ENCODE measurements at places on chromosomes 1 and 21. TPM values are rescaled to one million over a fixed set of nuclear protein-coding genes. Genes with fewer than 3 reads are reported as not detected.
A peak's percentile ranks its signal among the peaks of the same experiment; 100 is the strongest.

The DYNLT4 gene
- not detected for total RNA-seq

The MSH4 gene
- total RNA-seq, result 0.12 TPM

The DCST1 gene
- total RNA-seq, result not detected

The RPL11 gene
- 391 TPM for total RNA-seq

The ANXA9 gene
- total RNA-seq, result 7.7 TPM

The SPRR5 gene
- total RNA-seq, result not detected

The LAMC2 gene
- total RNA-seq, result 2.6 TPM

The AMY1B gene
- total RNA-seq, result not detected

The SMPDL3B gene
- 0.78 TPM for total RNA-seq

GRCh38 chr21:29384683-29385359, 86.1 kb downstream of the BACH1 start:
- no peaks in the 10 kb centered on the region for H3K36me3 ChIP-seq
- no peak overlapping the region for H3K4me3 ChIP-seq
- DNase-seq, result no peak
- no peak overlapping the region for H3K27ac ChIP-seq
- no peaks in the 10 kb centered on the region for H3K4me1 ChIP-seq

DNA sequence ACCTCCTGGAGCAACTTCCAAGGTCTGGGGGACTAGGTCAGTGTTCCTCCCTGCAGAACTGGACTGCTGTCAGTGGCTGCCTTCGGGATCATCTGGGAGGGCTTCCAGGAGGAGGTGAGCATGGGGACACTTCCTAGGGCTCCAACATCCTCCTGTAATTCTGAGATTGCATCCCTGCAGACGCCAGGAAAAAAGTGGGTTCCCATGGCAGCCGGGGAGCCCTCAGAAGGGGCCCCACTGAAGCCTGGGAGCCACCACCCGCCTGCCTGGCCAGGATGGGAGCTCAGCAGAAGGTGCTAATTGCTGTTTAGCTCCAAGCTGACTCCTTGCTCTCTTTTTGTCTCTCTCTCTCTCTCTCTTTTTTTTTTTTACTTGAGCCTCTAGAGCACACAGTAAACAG, 16.1 kb upstream of the ARF1 start:
- H3K27ac ChIP-seq, result no peak overlapping the region
- no peaks in the 10 kb centered on the region for H3K4me1 ChIP-seq
- H3K36me3 ChIP-seq, result no peaks in the 10 kb centered on the region
- no peak overlapping the region for H3K4me3 ChIP-seq

DNA sequence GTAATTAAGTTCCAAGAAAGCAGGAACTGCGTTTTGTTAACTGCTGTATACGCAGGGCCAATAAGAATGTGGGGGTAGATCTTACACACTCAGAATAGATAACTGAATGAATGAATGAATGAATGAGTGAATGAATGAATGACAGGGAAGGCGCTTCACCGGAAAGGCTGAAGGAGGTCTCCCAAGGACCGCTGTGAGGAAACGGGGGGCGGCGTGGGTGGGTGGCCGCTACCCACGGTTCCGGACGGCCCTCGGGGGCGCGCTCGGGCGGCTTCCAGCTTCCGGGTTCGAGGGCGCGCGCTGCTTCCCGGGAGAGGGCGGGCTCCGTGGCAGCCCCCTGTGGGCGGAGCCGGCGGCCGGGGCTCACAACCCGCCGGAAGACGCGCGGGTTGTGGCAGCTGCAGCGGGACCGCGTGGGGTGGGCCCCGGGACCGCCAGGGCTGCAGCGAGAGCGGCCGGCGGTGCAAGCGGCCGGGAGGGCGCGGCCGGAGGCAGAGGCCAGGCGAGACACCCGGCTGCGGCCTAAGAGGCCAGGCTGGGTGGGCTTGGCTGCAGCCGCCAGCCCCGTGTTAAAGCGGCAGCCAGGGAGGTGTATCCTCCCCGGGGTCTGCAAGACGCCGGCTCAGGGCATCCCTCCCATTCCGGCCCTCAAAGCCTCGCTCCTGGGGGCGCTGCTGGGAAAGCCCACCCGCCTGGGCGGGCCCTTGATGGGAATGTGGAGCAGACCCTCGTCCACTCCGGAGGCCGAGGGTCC, at the start of gene ZFP69:
TSS of gene ZFP69 (plus strand) at position 367 of the 754 bp plus-strand sequence. CDS start 2,072 bp downstream, outside the sequence.
- peak; percentile 62 for DNase-seq
- H3K4me3 ChIP-seq, result peak within 1 kb of the TSS; percentile 67
- H3K27me3 ChIP-seq, result no peaks in the 10 kb centered on the region
- no peaks in the 10 kb centered on the region for H3K4me1 ChIP-seq
- H3K27ac ChIP-seq, result peak within 1 kb of the TSS; percentile 28

DNA sequence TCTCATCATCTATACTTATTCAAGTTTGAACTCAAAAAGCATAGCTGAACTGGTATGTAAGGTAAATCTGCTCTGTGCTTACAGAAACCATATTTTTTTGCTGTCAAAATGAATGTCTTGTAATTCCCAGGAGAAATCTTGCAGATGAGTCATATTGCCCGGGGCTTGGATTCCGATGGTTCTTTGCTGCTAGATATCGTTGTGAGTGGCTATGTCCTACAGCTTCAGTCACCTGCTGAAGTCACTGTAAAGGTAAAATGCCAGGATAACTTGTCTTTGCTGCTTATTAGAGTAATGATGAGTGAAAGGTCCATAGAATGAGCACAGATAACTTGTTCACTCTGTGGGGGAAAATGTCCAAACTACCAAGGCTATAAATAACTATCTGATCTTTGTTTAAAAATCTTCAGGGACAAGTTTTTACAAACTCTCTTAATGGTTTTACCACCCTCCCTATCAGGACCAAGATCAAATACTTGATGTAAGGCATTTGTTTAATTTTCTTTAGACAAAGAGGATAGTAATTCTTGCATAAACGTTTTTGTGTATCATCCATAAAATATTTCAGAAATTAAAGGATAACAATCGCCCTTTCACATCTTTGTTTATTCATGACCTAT, 222.3 kb downstream of the TPR start:
- no peaks in the 10 kb centered on the region for H3K27me3 ChIP-seq
- H3K27ac ChIP-seq, result no peak overlapping the region
- peaks cover 4% of the 10 kb centered on the region for H3K36me3 ChIP-seq
- H3K4me3 ChIP-seq, result no peak overlapping the region
- DNase-seq, result no peak

DNA sequence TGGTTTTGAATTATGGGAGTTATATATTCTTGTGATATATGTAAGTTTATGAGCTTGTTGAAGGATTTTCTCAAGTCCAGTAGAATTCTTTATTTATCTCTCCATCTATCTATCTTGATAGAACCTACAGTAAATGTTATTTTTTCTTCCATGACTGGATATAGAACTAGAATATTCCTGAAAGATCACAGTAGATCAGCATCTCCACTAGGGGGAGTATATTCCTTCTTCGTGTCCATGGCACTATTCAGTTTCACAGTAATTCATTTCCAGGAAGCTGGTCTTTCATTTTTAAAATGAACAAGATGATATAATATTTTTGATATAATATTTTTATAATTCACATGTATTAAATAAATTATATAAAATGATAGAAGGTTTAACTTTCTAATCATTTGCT, 18.8 kb downstream of the TMPRSS15 start:
- no peak for DNase-seq
- H3K4me3 ChIP-seq, result no peak overlapping the region
- H3K27me3 ChIP-seq, result no peaks in the 10 kb centered on the region
- H3K27ac ChIP-seq, result no peak overlapping the region
- no peaks in the 10 kb centered on the region for H3K36me3 ChIP-seq
- H3K4me1 ChIP-seq, result no peaks in the 10 kb centered on the region

GRCh38 chr1:185825556-185825955, 91.4 kb downstream of the HMCN1 start:
- H3K27me3 ChIP-seq, result no peaks in the 10 kb centered on the region
- no peak for DNase-seq
- no peaks in the 10 kb centered on the region for H3K36me3 ChIP-seq
- H3K27ac ChIP-seq, result no peak overlapping the region
- no peak overlapping the region for H3K4me3 ChIP-seq
- H3K4me1 ChIP-seq, result no peaks in the 10 kb centered on the region

- no peak for DNase-seq
- no peak overlapping the region for H3K4me3 ChIP-seq
- H3K27ac ChIP-seq, result no peak overlapping the region
- no peaks in the 10 kb centered on the region for H3K27me3 ChIP-seq
- no peaks in the 10 kb centered on the region for H3K36me3 ChIP-seq
Observed at GRCh38 chr1:76176000-76176399, 101.5 kb downstream of the ST6GALNAC3 start.

- no peaks in the 10 kb centered on the region for H3K27me3 ChIP-seq
- no peaks in the 10 kb centered on the region for H3K36me3 ChIP-seq
- peaks cover 87% of the 10 kb centered on the region for H3K4me1 ChIP-seq
- H3K27ac ChIP-seq, result peak overlapping the region; percentile 67
- H3K4me3 ChIP-seq, result no peak overlapping the region
Observed at GRCh38 chr1:207848234-207848633, 62.7 kb downstream of the CD34 start.

- no peak for DNase-seq
- H3K4me1 ChIP-seq, result no peaks in the 10 kb centered on the region
- no peak overlapping the region for H3K4me3 ChIP-seq
- H3K27me3 ChIP-seq, result no peaks in the 10 kb centered on the region
- H3K36me3 ChIP-seq, result no peaks in the 10 kb centered on the region
- peak overlapping the region; percentile 56 for H3K27ac ChIP-seq
Observed at GRCh38 chr1:168921629-168922028, 184.9 kb upstream of the ATP1B1 start.

DNA sequence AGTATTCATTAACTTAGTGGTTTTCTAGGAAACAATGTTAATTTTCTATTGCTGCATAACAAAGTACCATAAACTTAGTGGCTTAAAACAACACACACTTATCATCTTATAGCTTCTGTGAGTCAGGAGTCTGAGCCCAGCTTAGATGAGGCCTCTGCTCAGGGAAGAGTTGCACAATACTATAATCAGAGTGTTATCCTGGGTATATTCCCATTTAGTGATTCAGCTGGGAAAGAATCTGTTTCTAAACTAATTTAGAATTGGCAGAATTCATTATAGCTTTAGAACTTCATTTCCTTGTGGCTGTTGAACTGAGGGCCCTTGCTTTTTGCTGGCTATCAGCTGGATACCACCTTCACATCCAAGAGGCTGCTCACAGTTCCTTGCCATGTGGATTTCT, 515.5 kb downstream of the BRINP3 start:
- H3K36me3 ChIP-seq, result no peaks in the 10 kb centered on the region
- no peak for DNase-seq
- no peak overlapping the region for H3K27ac ChIP-seq
- no peaks in the 10 kb centered on the region for H3K27me3 ChIP-seq
- H3K4me3 ChIP-seq, result no peak overlapping the region

GRCh38 chr1:228146417-228147150, 3.1 kb upstream of the GJC2 start:
- H3K36me3 ChIP-seq, result peaks cover 29% of the 10 kb centered on the region
- H3K4me1 ChIP-seq, result peaks cover 7% of the 10 kb centered on the region
- H3K27ac ChIP-seq, result no peak overlapping the region
- no peaks in the 10 kb centered on the region for H3K27me3 ChIP-seq

- no peak for DNase-seq
- H3K36me3 ChIP-seq, result peaks cover 88% of the 10 kb centered on the region
- no peaks in the 10 kb centered on the region for H3K4me1 ChIP-seq
- no peak overlapping the region for H3K27ac ChIP-seq
Observed at GRCh38 chr1:71068325-71069240, 12.3 kb downstream of the ZRANB2 start.

GRCh38 chr1:194062962-194063361, 876.5 kb upstream of the B3GALT2 start:
- H3K36me3 ChIP-seq, result no peaks in the 10 kb centered on the region
- peak overlapping the region; percentile 46 for H3K27ac ChIP-seq
- DNase-seq, result no peak
- H3K27me3 ChIP-seq, result no peaks in the 10 kb centered on the region
- no peaks in the 10 kb centered on the region for H3K4me1 ChIP-seq
- no peak overlapping the region for H3K4me3 ChIP-seq
